AML-193 (cell line): ENCODE measurements at places on chromosomes 12 and 14.

DNA sequence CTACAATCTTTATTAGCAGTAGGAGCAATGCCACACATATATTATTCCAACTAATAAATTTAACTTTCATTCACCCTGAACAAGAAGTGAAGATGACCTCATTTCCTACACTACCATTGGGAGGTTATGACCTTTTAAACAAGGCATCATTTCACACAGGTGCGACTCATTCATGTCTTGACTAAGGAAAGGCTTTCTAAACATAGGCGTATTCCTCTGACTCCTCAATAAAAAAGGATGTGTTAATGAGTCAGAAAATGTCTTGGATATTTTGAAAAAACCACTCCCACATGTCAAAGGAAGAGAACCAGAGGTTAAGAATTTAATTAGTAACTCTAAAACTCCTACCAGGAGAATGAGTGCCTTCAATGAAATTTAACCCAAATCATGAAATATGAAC lies 115.2 kb downstream of the PRICKLE1 start:
- no peak for DNase-seq

DNA sequence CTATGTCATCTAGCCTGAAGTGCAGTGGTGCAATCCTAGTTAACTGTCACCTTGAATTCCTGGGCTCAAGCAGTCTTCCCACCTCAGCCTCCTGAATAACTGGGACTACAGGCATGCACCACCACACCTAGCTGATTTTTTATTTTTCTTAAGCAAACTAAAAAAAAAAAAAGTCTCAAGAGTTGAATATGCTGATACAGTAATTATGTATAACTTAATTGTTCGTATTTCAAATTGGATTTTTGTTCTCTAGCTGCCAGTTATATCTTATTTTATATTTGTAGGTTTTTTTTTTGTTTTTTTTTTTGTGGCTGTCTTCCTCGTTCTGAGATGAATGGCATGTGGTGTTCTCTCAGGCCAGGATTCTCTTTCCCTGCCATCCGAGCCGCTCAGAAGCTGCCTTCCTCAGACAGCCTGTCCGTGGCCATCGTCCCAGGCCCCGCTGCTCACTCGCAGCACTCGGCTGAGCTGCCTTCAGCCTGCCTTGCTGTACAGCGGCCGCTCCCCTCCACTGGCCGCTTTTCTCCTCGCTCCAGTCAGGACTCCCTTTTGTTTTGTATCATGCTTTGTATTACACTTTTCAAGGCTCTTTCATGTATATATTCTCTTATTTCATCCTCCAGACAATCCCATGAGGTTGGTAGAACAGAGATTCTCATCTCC lies 53.3 kb downstream of the WDR20 start:
- DNase-seq, result no peak

GRCh38 chr12:57518920-57519795 lies 1.2 kb downstream of the DDIT3 start:
- no peak for DNase-seq

DNA sequence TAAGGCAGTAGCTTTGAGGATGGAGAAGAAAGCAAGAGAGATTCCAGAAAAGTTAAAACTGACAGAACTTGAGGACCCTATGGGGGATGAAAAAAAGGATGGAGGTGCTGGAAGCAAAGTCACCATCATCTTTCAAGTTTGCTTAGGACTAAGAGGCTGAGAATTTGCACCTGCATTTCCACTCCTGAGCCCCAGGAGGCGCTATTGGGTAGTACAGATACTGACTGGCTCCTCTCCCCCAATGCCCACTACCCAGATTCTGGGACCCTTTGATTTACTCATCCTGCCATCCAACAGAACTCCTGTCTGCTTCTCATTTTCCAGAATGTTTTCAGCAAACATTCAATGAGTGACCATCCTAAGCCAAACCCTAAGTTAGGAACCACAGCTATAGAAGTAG lies 34.0 kb upstream of the CMKLR1 start:
- no peak for DNase-seq

GRCh38 chr12:53729644-53730043 lies 2.4 kb upstream of the CALCOCO1 start:
- no peak for DNase-seq

- DNase-seq, result no peak
Measured at GRCh38 chr14:53670701-53671100, 285.9 kb downstream of the BMP4 start.

DNA sequence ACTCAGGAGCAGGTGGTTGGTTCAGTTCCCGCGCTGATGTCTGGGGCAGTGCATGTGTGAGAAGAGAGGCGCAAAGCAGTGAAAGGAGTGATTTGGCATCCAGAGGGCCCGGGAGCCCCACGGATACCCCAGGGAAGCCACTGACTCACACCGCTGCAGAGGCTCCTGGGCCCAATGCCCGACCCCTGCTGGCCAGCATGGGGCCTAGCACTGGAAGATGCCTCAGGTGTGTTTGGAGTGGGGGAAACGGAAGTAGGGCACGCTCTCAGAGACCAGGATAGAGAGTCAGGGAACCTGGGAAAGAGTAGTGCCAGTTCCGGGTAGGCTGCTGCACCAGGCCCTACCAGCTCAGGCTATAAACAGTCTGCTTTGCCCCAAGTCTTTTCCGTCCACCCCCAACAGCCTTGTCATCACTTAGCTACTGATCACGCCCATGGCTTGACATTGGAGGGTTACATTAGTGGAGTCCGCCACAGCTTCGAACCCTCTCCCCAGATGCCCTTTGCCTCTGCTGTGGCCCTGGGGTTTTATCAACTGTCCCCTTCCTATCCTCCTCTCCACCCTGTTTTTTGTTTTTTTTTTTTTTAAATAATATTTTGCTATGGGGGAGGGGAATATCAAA lies 9.5 kb upstream of the CSAD start:
- no peak for DNase-seq

GRCh38 chr12:6198051-6198450 lies 2.1 kb upstream of the CD9 start:
- DNase-seq, result no peak

GRCh38 chr14:102318781-102319276 lies 717 bp upstream of the ZNF839 start:
- DNase-seq, result no peak

DNA sequence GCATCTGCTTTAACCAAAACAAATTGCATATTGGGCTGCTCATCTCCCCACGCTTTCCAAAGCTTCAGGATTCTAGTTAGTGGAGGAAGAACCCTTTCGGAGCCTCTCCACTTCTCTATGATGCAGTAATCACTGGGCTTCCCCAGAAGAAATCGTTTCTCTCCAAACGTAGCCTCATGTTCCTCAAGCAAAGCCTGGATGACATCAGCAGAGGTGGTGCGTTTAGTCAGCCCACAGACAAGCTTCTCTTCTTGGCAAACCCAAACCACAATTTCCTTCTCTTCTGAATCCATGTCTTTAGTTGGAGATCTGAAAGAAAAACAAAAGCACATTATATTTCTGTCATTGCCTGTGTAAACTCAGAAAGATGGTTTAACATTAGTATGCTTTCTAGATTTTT lies 30.6 kb downstream of the RASSF9 start:
- peak; percentile 4 for DNase-seq
